Osteoblast (primary cell): ENCODE measurements at places on chromosomes 11 and 22. TPM values are rescaled to one million over a fixed set of nuclear protein-coding genes. Genes with fewer than 3 reads are reported as not detected.

DNA sequence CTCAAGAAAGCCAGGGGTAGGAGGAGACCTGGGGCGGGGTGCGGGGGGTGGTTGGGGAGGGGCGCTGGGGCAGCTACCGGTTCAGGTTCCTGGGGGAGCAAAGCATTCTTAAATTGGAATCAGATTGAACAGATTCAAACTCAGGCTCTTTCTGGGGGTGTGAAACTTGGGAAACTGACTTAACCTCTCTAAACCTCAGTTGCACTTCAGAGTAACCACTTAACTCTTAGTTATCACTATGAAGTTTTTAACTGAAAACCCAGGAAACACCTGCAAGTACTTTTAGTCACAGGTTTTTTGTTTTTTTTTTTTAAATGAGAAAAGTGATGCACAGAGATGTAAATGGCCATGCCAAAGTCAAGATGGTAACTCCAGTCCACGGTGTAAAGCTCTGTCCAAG lies 72.0 kb downstream of the RCN1 start:
- no peak overlapping the region for H3K27ac ChIP-seq
- no peaks in the 10 kb centered on the region for H3K36me3 ChIP-seq
- no peak overlapping the region for H3K4me3 ChIP-seq
- peak; percentile 59 for DNase-seq
- H3K27me3 ChIP-seq = peaks cover 24% of the 10 kb centered on the region

- no peak for DNase-seq
- H3K27me3 ChIP-seq = no peaks in the 10 kb centered on the region
- H3K4me3 ChIP-seq = no peak overlapping the region
- no peaks in the 10 kb centered on the region for H3K4me1 ChIP-seq
- H3K27ac ChIP-seq = no peak overlapping the region
Measured at GRCh38 chr11:110337570-110338193, 41.3 kb upstream of the RDX start.

OR8G5 gene
- total RNA-seq = not detected in 2 replicates

DKK3 gene
- total RNA-seq = 52.2 and 72.4 TPM in 2 replicates

MS4A15 gene
- not detected in 2 replicates for total RNA-seq

GLYATL2 gene
- 1.1 and 1.8 TPM in 2 replicates for total RNA-seq

- no peaks in the 10 kb centered on the region for H3K27me3 ChIP-seq
- H3K4me1 ChIP-seq = no peaks in the 10 kb centered on the region
- H3K27ac ChIP-seq = no peak overlapping the region
- no peaks in the 10 kb centered on the region for H3K36me3 ChIP-seq
Measured at GRCh38 chr11:41377709-41378394, 81.6 kb downstream of the LRRC4C start.

GRCh38 chr11:77359481-77359880 lies 58.0 kb upstream of the GDPD4 start:
- no peak overlapping the region for H3K27ac ChIP-seq
- no peaks in the 10 kb centered on the region for H3K36me3 ChIP-seq
- DNase-seq = no peak
- H3K27me3 ChIP-seq = no peaks in the 10 kb centered on the region

TLCD5 gene
- total RNA-seq = 11.5 and 11.9 TPM in 2 replicates

RAB38 gene
- total RNA-seq = 0.59 and 1.1 TPM in 2 replicates

DNA sequence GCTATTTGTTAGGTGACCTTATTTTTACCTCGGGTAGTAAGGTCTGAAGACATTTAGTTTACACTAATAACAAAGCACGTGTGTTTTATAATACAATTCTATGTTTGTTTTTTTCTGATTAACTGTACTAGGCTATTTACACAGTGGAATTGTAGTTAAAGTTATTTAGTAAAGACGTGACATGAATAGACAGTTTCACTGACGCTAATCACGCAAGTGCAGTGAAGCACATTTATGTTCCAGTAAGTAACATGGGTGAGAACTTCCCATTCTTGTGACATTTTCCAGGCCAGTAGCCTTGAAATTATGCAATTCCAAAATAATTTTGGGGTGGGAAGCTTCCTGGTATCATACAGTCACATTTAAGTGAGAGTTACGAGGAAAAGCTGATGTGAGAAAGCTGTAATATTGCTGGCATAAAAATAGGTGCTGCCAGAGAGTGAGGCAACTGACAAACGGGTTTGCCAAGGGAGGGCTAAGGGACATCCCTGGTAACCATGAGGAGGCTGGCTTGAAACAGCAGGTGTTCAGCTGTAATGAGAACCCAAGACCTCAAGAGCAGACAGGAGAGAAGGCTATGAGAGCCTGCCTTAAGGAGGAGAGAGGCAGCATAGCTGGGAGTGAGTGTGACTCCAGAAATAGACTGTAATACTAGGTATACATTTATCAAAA lies 378.8 kb downstream of the DCDC1 start:
- no peaks in the 10 kb centered on the region for H3K4me1 ChIP-seq
- H3K4me3 ChIP-seq = no peak overlapping the region
- no peak for DNase-seq
- H3K27me3 ChIP-seq = no peaks in the 10 kb centered on the region

GRCh38 chr11:128390246-128390645 lies 197.1 kb downstream of the ETS1 start:
- H3K4me3 ChIP-seq = no peak overlapping the region
- H3K27me3 ChIP-seq = no peaks in the 10 kb centered on the region
- H3K4me1 ChIP-seq = no peaks in the 10 kb centered on the region
- no peak overlapping the region for H3K27ac ChIP-seq
- DNase-seq = no peak

C11orf97 gene
- not detected in 2 replicates for total RNA-seq

GRCh38 chr11:12914400-12914912 lies 94.7 kb upstream of the RASSF10 start:
- no peak overlapping the region for H3K4me3 ChIP-seq
- H3K27me3 ChIP-seq = no peaks in the 10 kb centered on the region
- no peak for DNase-seq
- H3K4me1 ChIP-seq = peaks cover 8% of the 10 kb centered on the region

DNA sequence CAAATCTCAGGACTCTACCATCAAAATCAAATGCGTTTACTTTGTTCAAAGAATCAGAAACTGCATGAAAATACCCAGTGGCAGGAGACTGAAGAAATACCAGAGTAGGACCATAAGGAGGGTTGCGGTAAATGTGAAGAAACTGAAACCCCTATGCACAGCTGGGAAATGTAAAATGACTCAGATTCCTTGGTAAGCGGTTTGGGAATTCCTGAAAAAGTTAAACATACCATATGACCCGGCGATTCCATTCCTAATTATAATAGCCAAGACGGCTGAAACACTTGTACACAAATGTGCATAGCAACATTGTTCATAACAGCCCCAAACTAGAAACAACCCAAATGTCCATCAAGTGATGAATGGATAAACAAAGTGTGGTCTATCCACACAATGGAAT lies 114.1 kb upstream of the GRAMD1B start:
- peaks cover 35% of the 10 kb centered on the region for H3K27me3 ChIP-seq
- H3K36me3 ChIP-seq = no peaks in the 10 kb centered on the region
- H3K4me1 ChIP-seq = no peaks in the 10 kb centered on the region
- H3K27ac ChIP-seq = no peak overlapping the region

DNA sequence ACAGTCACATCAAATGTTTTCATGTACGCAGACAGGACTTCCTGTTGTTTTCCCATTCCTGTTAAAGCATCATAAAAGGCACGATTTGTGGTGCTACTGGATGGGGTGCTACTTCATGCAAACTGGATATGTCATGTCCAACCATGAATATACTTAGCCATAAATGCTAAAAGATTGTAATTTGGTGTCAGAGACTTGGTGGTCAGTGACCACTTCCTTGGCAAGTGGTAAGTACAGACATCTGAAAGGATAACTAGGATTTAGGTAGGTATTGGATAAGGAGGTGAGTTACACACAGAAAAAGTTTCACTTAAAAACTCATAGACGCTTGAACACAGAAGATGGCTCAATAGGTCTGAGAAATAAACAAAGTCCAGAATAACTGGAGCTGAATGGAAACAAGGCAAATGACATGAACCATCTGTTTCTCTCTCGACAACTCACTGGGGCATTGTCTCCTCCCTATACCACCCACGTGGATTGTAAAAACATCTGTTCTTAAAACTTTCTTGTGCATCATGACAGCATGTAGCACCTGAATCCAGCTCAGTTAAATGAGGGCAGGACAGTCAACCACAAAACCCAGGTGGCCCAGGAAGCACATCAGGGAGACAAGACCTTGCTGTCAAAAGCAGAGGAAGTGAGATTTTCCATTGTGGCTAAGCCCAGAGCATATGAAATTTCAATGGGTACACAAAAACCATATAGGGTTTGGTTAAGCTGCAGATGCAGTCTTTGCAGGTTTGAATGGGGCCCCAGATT lies 22.1 kb upstream of the IGLL5 start:
- no peaks in the 10 kb centered on the region for H3K4me1 ChIP-seq
- no peak for DNase-seq

GRCh38 chr11:96152623-96153022 lies 190.4 kb downstream of the MAML2 start:
- H3K27ac ChIP-seq = peak overlapping the region; percentile 98
- peaks cover 77% of the 10 kb centered on the region for H3K4me1 ChIP-seq
- H3K36me3 ChIP-seq = no peaks in the 10 kb centered on the region
- no peak overlapping the region for H3K4me3 ChIP-seq

GSTT2 gene
- 0.59 and 1.1 TPM in 2 replicates for total RNA-seq

DNA sequence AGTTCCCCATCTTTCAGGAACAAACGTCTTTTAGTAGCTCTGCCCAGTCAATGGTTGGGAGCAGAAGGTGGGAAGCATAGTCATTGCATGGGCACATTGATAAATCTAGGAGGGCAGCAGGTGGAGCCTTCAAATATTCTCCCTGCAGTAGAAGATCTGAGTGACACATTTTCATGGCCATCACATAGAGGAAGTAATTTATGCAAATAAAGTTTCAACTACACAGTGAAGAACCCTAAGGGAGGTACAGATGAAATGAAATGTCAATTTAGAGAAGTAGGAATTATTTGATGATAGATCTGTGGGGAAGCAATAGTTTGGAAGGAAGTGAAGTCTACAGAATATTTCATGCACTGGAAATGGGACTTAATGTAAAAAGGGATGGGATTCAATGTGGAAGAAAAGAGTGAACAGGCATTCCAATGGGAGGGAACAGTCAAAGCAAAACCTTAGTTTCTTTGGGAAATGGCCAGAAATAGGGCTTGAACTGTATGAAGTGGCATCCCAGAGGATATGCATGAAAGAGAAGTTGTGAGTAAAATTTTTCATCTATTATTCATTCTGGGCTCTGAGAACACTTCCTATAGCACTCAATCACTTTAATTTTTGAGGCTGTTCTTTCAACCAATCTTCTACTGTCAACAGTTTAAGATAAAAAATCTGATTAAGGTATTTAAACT lies 256.2 kb upstream of the LUZP2 start:
- H3K27me3 ChIP-seq = no peaks in the 10 kb centered on the region
- H3K4me3 ChIP-seq = no peak overlapping the region
- H3K36me3 ChIP-seq = no peaks in the 10 kb centered on the region
- no peak for DNase-seq
- H3K27ac ChIP-seq = no peak overlapping the region

DNA sequence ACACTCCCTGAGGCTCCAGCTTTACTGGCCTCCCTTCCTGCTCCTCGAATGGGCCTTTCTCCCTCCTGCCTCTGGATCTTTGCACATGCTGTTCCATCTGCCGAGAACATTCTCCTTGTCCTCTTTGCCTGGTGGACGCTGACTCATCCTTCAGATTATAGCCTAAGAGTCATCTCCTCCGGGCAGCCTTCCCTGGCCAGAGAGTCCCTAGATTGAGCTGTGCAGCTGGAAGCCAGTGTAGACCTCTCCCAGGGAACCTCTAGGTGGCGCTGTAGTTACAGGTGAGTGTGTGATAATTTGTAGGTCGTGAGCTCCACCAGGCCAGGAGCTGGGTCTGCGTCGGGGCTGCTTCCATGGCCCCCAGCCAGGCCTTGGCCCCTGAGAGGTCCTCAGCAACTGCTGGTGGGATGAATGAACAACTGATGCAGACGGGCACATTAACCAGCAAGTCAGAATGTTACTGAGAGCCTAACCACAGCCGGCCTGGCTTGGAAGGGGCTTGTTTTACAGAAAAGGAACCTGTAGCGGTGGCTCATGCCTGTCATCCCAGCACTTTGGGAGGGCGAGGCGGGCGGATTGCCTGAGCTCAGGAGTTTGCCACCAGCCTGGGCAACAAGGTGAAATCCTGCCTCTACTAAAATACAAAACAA lies 8.7 kb downstream of the PNPLA5 start:
- peaks cover 7% of the 10 kb centered on the region for H3K27me3 ChIP-seq
- DNase-seq = peak; percentile 97
- no peaks in the 10 kb centered on the region for H3K4me1 ChIP-seq
- no peaks in the 10 kb centered on the region for H3K36me3 ChIP-seq
- H3K4me3 ChIP-seq = no peak overlapping the region
- H3K27ac ChIP-seq = no peak overlapping the region

DNA sequence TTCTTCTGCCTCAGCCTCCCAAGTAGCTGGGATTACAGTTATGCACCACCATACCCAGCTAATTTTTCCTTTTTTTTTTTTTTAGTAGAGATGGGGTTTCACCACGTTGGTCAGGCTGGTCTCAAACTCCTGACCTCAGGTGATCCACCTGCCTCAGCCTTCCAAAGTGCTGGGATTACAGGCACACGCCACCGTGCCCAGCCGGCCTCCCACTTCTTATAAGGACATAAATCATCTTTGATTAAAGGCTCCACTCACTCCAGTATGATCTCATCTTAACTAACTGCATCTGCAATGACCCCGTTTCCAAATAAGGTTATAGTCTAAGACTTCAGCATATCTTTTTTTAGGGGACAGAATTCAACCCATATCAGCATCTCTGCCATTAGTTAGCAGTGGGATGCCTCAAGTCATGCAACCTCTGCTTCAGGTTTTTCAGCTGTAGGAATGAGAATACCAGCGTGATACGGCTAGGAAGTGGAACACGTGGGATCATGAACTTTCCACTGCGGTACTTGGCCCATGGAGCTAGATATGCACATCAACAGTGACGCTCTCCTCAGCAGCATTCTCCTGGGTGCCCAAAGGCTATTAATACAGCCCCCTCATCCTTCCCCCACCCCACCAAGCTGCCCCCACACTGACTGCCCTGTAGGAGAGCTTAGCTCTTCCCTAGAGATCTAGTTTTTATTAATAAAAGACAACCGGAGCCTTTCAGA lies 41.4 kb downstream of the MCHR1 start:
- H3K27me3 ChIP-seq = peaks cover 3% of the 10 kb centered on the region
- no peak for DNase-seq
- no peaks in the 10 kb centered on the region for H3K36me3 ChIP-seq
- H3K4me1 ChIP-seq = peaks cover 10% of the 10 kb centered on the region

NCR3LG1 gene
- total RNA-seq = 26.4 and 26.5 TPM in 2 replicates
